ENCODE measurements at places on chromosomes 12 and 14.

GRCh38 chr12:22971701-22972191 is 346.8 kb downstream of the ETNK1 start:
- DNase-seq: no peak

DNA sequence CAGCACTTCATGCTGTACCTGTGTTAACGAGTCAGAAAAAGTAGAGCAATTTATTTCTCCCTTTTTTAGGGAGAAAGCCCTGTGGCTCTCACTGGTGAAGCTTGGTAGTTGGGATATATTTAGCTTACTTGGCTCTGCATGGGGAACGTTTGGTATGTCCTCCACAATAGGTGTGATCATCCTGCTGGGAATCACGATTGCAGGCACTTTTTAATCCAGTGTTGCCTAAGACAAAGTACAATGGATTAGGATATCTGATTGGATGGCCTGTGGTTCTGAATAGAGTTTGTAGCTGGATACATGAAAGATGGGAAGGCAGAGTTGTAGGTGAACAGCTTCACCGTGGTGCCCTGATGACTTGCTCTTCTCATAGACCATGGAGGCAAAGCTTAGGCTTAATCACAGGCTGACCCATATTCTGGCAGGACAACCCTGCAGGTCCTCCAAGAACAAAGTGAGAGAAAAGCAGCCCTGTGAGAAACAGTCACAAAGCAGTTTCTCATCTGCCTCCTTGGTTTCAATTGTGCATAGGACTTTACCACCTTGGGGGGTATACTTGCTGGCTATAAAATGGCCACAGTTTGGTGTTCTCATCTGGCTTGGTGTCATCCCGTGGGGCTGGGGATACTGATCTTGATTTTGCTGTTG is 7.5 kb downstream of the RESF1 start:
- no peak for DNase-seq

DNA sequence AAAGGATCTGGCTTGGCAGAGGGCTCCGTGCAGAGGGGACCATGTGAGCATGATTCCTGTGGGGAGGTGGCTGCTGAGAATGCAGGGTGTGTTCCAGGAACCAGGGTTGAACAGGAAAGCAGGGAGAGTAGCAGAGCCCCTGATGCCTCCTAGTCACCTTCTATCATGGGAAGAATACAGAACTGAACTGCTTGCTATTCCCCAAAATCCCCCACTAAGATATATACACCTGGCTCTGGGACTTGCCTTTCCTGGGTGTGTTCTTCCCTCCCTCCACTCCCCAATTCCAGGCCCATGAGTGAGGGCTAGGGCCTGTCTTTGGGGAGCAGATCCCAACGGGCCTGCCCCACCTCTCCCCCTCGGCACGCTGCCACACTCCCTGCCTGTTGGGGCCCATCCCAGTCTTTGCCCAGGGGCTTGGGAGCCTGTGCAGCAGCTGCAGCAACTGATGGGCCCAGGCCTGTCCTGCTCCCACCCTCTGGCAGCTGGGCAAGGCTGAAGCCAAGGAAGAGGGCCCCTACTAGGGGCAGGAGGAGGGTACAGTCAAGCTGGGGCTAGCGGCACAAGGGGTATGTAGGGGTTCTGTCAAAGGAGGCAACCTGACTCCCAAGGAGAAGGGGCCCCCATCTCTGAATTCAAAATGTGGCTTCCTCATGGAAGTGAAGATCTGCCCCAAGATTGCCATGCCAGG is 3.2 kb downstream of the AJUBA start:
- DNase-seq: no peak

DNA sequence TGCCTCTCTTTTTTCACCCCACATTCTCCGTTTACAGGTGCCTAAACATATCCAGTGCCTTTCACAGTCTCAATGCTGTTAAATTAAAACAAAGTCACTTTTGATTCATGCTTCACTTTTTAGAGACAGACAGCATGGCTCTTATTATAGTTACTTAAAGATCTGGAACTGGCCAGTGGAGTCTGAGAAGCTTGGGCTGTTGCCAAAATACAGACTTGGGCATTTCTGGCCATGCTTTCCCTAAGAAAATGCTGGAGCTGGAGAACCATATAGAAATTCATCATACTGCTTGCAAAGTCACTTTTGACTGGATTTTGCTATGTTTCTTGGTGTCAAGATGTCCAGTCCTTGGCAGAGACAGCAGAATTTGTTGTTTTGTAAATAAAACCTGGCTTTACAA is 12.2 kb upstream of the GPR68 start:
- no peak for DNase-seq

GRCh38 chr12:127482950-127483349 is 784.0 kb upstream of the TMEM132C start:
- no peak for DNase-seq

- no peak for DNase-seq
Observed at GRCh38 chr12:103330672-103331071, 165.1 kb downstream of the C12orf42 start.

- DNase-seq: no peak
Observed at GRCh38 chr14:65945327-65945726, 532.8 kb downstream of the FUT8 start.

- no peak for DNase-seq
Observed at GRCh38 chr12:104555648-104556047, 98.9 kb downstream of the CHST11 start.

GRCh38 chr14:92759679-92760523 is 11.5 kb upstream of the LGMN start:
- no peak for DNase-seq

Data from muscle of arm (tissue), 14 donors.